ENCODE measurements at places on chromosomes 5 and 9.
A peak's percentile ranks its signal among the peaks of the same experiment; 100 is the strongest.

- DNase-seq: peak; percentile 42
These were observed 126.1 kb upstream of the STC2 start for GRCh38 chr5:173454361-173454735.

GRCh38 chr5:133272345-133272744 is 220.5 kb downstream of the HSPA4 start:
- DNase-seq: no peak

- no peak for DNase-seq
These were observed 138.9 kb downstream of the RASEF start for GRCh38 chr9:82923912-82924605.

DNA sequence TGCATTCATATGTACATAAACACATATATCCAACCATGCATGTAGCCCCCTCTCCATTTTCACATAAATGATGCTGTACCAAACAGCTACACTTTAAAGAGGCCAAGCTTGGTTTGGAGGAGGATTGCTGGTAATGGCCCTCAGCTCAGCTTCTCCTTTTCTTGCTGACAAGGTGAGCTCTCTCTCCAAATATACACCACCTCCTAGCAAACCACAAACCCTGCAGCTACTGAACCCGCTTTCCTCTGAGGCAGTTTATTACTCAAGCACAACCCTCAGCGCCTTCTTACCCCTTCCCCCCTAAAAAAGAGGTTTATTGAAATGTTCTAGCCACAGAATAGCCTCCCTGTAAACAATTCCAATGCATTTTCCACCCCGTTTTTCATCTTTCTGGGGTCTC is 54.0 kb downstream of the ALG2 start:
- no peak for DNase-seq

- DNase-seq: no peak
These were observed 442.2 kb upstream of the MPDZ start for GRCh38 chr9:13721481-13722235.

DNA sequence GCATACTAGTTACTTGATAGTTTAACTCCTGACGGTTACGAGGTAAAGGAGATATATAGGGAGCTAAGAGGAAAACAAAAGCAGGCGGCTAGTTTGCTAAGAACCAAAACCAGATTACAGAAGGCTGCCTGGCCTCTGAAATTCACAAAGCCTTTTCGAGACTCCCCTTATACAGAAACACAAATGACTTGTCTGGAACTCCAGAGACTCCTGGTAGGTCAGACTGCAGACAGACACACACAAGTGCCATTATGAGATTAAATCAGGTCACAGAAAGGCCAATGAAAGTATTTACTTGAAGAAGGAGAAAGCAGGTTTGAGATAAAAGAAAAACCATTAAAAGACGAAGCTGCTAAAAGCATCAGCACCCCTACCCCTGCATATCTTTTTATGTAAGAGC is 142.5 kb upstream of the LRRTM2 start:
- DNase-seq: no peak

- DNase-seq: no peak
These were observed 453.8 kb downstream of the TAF11L14 start for GRCh38 chr5:18088020-18088579.

DNA sequence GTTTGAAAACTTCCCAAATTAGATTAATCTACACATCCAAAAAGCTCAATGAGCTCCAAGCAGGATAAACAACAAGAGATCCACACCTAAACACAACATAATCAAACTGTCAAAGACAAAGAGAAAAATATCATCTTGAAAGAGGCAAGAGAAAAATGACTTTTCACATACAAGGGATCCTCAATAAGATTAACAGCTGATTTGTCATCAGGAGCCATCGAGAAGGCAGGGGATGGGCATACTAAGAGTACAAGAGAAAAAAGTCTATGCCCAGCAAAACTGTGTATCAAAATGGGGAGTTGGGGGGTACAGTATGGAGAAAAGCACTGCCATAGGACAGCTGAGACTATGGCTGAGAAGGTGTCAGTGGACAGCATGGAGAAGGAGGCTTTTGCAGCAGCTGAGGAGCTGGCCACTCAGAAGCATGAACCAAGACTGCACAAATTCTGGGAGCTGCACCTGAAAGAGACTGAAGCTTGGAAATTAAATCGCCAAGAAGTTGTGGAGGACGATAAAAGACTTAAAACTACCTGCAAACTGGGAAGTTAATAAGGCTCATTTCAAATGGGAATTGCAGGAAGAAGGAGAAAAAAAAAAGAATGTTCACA is 20.9 kb downstream of the DNAJB5 start:
- DNase-seq: no peak

- no peak for DNase-seq
These were observed 8.1 kb upstream of the DAB2 start for GRCh38 chr5:39432696-39433530.

- DNase-seq: peak; percentile 28
These were observed 2.2 kb downstream of the FBXL7 start for GRCh38 chr5:15502208-15502607.

DNA sequence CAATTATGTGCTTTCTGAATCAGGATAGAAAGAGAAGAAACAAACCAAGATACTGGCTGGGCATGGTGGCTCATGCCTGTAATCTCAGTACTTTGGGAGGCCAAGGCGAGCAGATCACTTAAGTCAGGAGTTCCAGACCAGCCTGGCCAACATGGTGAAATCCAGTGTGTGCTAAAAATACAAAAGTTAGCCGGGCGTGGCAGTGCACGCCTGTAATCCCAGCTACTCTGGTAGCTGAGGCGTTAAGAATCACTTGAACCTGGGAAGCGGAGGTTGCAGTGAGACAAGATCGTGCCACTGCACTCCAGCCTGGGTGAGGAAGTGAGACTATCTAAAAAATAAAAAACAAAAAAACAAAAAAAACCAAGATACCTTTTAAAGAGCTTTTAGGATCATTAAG is 214.2 kb downstream of the NFIB start:
- no peak for DNase-seq

- DNase-seq: no peak
These were observed 33.4 kb downstream of the SYK start for GRCh38 chr9:90834828-90835595.

GRCh38 chr5:108867656-108868055 is 120.0 kb downstream of the FER start:
- DNase-seq: no peak

DNA sequence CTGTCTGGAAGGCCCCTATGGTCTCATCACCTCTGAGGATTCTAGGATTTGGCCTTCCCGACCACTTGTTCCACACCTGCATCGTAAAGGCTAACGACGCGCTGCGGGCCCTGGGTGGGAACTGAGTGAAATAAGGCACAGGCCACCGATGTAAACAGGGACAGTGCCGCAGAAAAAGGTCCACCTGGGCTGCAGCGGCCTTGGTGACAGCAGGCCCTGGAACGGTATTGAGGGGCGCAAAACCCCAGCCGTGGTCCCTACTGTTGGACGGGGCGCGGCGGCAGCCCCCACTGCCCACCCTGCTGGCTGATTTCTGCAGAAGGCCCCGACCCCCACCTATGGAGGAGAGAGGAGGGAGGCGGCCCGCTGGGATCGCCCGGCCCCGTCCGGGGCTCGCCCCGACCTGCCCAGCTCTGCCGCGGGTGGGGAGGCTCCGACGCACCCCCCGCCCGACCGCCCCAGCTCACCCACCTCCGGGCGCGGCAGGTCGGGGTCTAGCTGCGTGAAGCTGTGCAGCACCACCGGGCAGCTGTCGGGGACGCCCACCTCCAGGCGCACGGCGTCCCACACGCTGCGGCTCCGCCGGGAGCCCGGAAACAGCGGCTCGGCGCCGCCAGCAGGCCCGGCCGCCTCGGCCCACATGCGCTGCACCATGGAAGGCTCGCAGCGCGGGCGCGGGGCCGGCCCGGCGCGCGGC is 391 bp downstream of the RALGDS start:
- no peak for DNase-seq

GRCh38 chr9:24464319-24464951 is 81.3 kb downstream of the IZUMO3 start:
- peak; percentile 82 for DNase-seq

- no peak for DNase-seq
These were observed 382.6 kb downstream of the ADGRV1 start for GRCh38 chr5:90941002-90941720.

- DNase-seq: peak; percentile 58
These were observed 159.8 kb upstream of the ACOT12 start for GRCh38 chr5:81553567-81554212.

- DNase-seq: no peak
These were observed 218.1 kb upstream of the CD180 start for GRCh38 chr5:67414712-67415111.

DNA sequence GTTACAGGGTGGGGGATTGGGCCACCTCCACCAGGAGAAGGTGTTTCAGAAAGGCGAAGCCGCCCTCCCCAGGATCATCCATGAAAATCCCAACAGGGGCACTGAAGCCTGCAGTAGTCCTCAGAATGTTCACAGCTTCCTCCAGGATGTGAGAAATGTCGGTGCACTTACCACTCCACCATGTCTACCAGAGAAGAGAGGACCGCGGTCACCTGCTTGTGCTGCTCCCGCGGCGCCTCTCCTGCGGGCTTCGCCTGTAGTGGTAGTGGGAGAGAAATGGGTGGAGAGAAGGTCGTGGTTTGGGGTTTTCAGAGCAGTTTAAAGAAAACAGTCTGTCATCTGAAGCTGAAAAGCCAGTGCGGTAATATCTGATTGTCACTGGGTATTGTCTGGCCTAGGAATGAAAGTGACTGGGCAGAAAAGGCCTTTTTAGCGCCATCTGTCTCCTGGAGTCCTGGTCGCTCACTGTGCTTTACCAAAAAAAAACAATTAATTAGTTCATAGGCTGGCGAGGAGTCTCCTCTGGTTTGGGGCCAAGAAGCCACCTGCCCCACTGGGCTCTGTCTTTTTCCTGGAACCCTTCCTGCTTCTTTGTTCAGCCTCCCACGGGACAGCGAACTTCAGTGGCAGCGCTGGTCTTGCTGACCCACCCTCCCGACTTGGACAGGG is 23.0 kb upstream of the PPP1R26 start:
- no peak for DNase-seq

GRCh38 chr9:106423575-106423974 is 439.4 kb upstream of the ZNF462 start:
- no peak for DNase-seq

DNA sequence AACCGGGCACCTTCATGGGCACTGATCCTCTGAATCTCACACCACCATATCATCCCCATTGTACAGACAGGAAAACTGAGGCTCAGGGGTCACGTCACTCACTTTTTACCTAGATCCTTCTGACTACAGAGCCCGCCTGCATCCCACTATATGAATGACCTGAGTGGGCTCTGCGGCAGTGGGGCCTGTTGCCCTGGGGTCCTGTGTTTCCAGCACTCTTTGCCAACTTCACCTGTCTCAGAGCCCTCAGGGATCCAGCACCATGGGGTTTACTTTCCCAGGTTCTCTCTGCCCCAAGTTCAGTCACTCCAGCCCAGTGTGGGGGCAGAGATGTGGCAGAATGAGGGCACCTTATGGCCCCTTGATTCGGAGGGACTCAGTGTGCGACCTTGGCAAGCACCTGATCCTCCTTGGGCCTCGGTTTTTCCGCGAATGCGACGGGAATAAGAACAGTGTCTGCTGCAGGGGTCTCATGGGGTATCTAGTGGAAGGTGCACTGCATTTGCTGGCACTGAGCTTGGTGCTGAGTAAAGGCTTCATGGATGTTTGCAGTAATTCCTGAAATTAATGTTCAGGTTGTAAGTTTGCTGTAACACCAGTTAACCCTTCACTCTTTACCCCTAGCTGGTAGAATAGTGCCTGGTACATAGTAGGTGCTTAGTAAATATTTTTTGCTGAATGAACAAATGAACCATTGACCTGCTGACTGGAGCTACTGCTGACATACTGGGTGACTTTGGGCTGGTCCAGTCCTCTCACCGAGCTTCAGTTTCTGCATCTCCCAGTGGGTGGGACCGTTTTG is 47.1 kb upstream of the BOD1 start:
- DNase-seq: no peak

GRCh38 chr9:98791608-98792490 is 4.5 kb downstream of the ANKS6 start:
- DNase-seq: no peak

DNA sequence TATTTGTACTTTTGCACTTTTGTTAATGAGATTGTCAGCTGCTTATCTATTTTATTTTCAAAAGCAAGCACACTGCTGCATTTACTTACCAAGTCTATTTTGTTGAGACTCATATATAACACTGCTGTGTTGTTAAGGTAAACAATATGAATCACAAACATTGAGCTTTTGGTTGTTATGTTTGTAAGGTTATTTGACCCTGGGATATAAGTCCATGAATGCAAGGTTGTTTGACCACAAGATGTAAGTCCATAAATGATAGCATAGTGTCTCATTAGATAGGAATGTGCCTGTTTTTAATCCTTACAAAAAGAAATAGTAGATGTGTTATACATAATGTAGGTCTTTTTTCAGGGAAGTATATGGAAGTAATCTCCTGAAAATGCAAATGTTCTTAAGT is 845.9 kb downstream of the CDH9 start:
- no peak for DNase-seq

DNA sequence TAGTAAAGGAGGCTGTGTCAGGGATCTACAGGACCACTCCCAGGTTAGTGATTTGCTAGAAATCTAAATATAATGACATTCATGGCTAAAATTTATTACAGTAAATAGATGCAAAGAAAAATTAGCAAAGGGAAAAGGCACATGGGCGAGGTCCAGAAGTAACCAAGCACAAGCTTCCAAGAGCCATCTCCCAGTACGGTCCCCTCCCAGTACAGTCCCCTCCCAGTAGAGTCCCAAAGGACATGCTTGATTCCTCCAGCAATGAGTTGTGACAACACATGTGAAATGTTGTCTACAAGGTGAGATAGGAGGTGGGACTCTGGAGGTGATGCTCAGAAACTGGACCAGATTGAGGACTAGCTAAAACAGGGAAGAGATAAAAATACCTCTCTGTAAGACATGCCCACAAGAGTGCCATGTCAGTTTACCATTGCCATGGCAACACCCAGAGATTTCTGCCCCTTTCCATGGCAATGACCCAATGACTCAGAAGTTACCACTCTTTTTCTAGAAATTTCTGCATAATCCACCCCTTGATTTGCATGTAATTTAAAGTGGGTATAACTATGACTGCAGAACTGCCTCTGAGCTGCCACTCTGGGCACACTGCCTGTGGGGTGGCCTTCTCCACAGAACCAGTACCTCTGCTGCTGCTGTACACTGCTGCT is 27.9 kb upstream of the CEMIP2 start:
- DNase-seq: no peak

GRCh38 chr9:87578625-87579024 is 81.0 kb downstream of the DAPK1 start:
- no peak for DNase-seq

DNA sequence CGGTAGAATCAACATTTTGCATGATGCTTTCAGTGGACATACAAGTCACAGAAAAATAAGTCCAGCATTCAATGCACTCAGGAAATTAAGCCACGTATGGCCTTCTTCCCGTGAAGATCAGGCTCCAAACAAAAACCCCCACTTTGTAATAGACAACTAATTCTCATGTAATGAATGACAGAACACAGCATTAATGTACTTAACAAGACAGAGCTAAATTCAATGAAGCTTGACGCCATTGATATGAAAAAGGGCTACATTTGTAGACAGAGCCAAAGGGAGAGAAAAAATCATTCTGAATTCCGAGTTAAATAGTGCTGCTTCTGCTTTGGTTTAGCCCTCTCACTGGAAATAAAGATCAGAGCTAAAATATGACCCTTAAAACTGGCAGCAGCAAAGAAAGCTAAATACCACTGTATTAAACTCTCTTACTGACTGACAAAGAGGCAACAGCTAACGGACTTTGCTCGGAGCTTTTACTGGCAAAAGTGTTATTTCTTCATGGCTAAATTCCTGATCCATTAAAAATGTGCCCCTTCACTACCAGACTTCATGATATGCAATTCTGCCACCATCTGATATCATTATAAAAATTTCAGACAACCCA is 250.5 kb downstream of the BNC2 start:
- DNase-seq: no peak

- DNase-seq: no peak
These were observed 79.4 kb downstream of the SFXN1 start for GRCh38 chr5:175557778-175558177.
